Right forelimb (tissue), 1 donor: ENCODE measurements at places on chromosomes 16 and 17.

DNA sequence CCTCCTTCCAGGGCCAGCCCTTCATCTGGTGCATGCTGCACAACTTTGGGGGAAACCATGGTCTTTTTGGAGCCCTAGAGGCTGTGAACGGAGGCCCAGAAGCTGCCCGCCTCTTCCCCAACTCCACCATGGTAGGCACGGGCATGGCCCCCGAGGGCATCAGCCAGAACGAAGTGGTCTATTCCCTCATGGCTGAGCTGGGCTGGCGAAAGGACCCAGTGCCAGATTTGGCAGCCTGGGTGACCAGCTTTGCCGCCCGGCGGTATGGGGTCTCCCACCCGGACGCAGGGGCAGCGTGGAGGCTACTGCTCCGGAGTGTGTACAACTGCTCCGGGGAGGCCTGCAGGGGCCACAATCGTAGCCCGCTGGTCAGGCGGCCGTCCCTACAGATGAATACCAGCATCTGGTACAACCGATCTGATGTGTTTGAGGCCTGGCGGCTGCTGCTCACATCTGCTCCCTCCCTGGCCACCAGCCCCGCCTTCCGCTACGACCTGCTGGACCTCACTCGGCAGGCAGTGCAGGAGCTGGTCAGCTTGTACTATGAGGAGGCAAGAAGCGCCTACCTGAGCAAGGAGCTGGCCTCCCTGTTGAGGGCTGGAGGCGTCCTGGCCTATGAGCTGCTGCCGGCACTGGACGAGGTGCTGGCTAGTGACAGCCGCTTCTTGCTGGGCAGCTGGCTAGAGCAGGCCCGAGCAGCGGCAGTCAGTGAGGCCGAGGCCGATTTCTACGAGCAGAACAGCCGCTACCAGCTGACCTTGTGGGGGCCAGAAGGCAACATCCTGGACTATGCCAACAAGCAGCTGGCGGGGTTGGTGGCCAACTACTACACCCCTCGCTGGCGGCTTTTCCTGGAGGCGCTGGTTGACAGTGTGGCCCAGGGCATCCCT is 7.4 kb downstream of the NAGLU start:
- peak; percentile 64 for DNase-seq

- DNase-seq: no peak
Measured at GRCh38 chr16:58035356-58036170, 10.0 kb downstream of the MMP15 start.

- peak; percentile 47 for DNase-seq
Measured at GRCh38 chr17:633641-634101, 81.0 kb downstream of the VPS53 start.

DNA sequence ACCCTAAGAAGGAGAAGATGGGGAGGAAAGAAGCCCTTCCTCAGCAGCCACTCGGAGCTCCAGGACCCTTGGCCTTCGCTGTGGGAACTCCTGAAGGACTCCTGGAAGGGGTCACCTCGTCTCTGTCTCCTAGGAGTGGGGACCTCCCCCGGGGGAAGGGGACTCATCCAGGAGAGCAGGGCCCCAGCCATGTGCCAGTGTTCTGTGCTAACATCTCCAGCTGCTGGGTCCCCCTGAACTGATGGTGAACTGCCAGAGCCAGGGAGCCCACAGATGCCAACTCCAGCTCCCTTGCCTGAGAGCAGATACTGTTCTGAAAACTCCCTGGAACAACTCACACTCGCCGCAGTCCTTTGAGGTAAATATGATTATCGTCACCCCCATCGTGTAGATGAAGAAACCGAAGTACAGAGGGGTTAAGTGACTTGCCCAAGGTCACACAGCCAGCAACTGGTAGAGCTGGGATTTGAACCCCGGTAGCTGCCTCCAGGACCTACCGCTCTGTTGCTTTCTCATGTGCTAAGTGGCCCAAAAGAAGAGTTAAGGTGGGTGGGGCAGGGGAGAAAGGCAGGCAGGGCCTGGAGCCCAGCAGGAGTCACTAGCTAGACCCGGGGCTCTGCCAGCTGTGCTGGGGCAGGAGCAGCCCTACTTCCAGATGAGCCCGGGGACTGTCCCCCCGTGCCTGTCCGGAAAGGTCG is 10.5 kb downstream of the TIMM22 start:
- DNase-seq: no peak

DNA sequence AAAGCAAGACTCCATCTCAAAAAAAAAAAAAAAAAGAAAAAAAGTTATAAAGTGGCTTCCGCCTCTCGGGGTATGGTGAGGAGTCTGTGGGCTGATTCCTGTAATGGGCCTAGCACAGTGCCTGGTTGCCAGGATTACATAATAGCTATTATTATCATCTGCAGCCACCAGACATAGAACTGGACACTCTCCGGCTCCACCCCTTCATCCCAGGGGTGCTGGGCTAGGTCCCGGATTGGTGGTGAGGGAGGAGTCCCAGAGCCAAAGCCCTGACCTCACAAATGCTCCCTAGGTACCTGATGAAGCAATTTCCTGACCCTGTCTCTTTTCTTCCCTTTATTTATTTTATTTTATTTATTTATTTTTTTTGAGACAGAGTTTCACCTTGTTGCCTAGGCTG is 11.6 kb upstream of the ADGRG1 start:
- peak; percentile 20 for DNase-seq

DNA sequence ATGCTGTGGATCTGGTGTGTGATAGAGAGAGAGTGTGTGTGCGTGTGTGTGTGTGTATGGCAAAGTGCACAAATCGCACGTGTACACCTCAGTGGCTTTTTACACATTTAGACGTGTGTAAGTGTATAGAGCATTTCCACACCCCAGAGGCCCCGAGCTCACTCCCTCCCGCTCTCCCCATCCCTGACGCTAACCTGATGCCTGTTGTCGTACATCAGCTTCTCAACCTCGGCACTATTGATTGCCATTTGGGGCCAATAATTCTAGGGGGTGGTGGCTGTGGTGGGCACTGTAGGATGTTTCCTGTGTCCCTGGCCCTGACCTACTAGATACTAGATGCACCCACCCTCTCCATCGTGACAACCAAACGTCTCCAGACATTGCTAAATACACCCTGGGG is 30.4 kb upstream of the CRISPLD2 start:
- DNase-seq: no peak

DNA sequence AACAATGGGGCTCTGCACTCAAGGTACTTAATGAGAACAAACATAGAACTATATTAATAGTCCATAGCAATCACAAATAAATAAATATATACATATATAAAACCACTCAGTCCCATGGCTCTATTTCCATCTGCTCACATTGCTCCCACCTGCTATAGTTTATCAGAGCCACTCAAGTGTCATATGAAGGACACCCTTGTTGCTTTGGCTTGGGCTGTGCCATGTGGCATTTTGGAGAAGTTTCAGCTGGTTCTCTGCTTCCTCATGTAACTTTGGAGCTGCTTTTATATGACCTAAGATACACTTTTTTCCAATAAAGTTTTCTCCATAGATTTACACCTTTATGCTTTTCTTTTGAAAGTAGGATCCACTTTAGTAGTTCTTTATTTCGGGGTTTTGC is 126.4 kb downstream of the KCNJ2 start:
- no peak for DNase-seq

- no peak for DNase-seq
Measured at GRCh38 chr17:81646869-81647600, 9.3 kb downstream of the PDE6G start.

- no peak for DNase-seq
Measured at GRCh38 chr17:7414837-7415236, 5.3 kb upstream of the SPEM1 start.

- DNase-seq: no peak
Measured at GRCh38 chr17:4744999-4745969, 5.6 kb upstream of the CXCL16 start.

- DNase-seq: peak; percentile 36
Measured at GRCh38 chr16:57371494-57372371, 557 bp upstream of the CX3CL1 start.

GRCh38 chr17:80284631-80285030 is 24.0 kb downstream of the RNF213 start:
- DNase-seq: no peak

- no peak for DNase-seq
Measured at GRCh38 chr17:13619462-13619861, 17.7 kb upstream of the HS3ST3A1 start.

DNA sequence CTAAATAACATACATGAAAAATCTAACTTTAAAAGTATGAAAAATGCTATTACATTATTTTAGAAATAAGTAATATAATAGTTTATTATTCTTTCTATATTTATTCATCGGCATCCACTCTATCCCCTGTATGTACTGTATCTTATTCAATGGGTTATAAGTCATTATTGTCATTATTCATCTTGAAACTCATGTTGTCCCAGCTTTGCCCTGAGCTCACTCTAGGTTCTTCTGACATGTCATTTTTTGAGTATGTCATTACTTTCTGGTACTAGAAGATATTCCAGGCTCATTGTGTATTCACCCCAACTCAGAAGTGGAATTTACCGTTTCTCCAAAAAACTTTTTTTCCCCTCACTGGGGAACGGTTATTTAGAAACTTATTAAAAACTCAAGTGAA is 53.0 kb upstream of the MNT start:
- DNase-seq: no peak

DNA sequence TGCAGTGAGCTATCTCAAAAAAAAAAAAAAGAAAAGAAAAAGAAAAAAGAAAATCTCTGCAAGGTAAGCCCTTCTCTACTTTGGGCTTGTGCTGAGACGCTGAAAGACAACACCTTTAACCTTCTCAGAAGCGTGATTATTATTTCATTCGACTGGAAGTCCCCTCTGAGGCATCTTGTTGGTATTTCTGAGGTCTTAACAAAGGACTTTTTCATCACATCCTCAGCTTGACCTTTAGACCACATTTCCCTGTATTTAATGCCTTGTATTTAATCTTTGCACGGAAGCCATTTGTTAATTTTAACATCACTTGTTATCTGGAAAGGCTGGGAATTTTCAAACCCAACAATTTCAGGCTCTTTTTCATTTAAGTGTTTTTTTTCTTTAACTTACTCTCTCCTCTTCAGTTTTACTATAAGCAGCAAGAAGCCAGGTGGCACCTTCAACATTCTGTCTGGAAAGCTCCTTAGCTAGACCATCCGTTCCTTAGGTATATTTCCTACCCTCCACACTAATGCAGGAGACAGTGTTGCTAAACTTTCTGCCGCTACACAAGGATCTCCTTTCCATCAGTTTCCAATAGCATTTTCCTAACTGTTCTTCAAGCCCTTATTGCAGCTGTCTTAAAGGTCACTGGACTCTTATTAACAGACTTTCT is 10.3 kb downstream of the KCTD13 start:
- DNase-seq: no peak

GRCh38 chr17:79786930-79787643 is 9.1 kb downstream of the CBX2 start:
- DNase-seq: no peak

GRCh38 chr16:1781254-1781653 is 1.1 kb downstream of the SPSB3 start:
- peak; percentile 38 for DNase-seq

- no peak for DNase-seq
Measured at GRCh38 chr16:23156946-23157460, 7.8 kb upstream of the USP31 start.

- no peak for DNase-seq
Measured at GRCh38 chr17:7887038-7887481, 1.5 kb upstream of the CHD3 start.

- peak; percentile 87 for DNase-seq
Measured at GRCh38 chr17:82212331-82213250, at the start of gene CCDC57. Gene CCDC57, minus strand, starts transcription at chr17:82212842. Its CDS starts 10,898 bp downstream, at chr17:82201944.
